ENCODE measurements at places on chromosomes 3 and 15.

DNA sequence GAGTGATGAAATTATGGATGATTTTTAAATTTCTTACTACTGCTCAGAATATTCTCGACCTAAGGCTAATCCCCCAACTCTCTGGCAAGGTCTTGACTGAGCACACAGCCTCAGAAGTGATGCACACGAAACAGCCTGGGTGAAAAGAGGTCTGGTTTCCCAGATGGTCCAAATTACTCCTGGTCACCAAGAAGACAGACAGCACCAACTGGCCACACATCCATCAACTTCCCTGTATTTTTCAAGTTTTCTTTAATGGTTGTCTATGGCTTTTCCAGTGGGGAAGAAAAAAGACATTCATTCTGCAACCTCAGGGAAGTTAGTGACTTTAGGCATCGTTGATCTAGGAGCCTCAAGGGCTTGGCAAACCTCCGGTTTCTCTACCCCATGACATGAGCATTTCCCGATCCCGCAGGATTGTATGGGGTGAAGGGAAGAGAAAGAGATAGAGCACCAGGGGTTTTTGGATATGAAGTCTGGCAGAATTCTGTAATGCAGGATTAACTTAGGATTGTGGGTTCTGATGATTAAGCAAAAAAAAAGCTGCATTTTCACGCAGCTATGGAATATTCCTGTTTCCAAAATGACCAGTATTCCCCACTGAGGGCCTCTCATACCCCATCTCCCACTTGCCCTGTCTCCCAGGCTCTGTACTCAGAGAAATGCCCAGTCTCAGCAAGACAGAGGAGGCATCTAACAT is 62.2 kb downstream of the UMPS start:
- no peak for DNase-seq

DNA sequence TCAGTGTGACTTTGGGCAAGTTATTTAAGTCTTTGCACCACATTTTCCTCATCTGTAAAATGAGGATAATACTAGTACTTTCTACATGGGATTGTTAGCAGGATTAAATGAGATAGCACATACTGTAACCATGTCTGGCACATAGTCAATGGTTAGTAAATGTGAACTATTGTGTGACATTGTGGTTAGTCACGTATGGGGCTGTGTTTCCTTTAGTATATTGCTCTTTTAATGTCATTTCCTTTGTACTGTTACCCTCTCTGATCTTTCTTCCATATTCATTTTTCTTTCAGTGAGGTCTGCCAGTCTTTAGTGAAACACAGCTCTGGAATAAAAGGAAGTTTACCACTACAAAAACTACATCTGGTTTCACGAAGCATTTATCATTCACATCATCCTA is 21.4 kb downstream of the OPA1 start:
- no peak for DNase-seq

DNA sequence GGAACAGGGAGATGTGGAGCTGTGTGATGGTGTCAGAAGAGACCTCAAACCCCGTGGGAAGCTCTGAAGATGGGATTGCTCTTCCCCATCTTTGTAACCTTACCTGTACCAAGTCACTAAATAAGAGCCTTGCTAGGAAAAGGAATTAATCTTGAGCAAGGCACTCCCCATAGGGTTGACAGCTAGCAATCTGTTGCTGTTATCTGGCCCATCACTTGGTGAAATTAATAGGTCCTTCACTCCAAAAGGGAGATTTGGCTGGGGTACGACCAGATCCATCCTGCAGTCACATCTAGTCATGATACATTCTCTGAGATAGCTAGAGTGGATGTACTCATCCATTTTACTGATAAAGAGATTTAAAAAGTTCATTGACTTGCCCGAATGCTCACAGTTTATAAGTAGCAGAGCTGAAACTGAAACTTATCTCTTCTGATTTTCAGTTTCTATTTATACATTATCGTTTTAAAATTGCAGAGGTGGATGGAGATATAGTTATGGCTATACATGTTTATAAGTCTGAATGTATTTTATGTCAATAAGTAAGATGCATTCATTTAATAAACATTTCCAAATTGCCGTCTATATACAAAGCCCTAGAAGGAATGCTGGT is 299.1 kb upstream of the MCTP2 start:
- DNase-seq = no peak

GRCh38 chr15:39783244-39783820 is 691 bp upstream of the FSIP1 start:
- DNase-seq = no peak

DNA sequence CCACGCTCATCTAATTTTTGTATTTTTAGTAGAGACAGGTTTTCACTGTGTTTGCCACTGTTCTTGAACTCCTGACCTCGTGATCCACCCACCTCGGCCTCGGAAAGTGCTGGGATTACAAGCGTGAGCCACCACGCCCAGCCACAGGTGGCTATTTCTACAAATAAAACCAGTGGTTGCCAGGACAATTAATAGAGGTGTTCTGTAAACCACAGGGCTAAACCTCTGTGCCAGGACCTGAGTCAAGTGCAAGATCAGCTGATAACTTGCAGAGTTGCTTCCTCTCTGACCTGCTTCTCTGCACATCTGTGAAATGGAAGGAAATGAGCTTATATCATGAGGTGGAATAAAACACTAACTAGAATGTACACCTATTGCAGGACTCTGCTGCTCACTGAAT is 72.8 kb downstream of the CD200R1L start:
- peak; percentile 71 for DNase-seq

DNA sequence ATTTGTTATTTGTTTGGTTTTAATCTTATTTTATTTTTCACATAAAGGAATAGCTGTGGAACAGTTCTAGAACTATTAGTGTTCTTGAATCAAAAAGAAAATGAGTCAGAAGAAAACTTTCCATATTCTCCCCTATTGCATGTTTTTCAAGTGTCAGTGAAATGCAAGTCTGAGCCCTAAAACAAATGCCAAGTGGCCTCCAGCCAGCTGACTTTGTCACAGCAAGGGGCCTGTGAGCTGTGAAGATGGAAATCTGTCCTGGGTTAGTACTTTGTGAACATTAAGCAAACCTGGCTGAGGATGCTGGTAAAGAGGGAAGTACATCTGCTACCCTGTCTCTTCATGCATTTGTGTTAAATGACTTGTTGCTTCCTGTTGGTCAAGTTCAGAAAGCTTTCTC is 14.2 kb downstream of the LRRC49 start:
- DNase-seq = no peak

Measured in RCC 7860 (cell line).